ENCODE measurements at places on chromosomes 13 and 19.

GRCh38 chr13:108281901-108282300 is 12.4 kb downstream of the TNFSF13B start:
- DNase-seq = no peak

- no peak for DNase-seq
These were observed 6.1 kb downstream of the TPRX2 start for GRCh38 chr19:47865166-47865565.

- DNase-seq = no peak
These were observed 1778.7 kb upstream of the MIR17HG start for GRCh38 chr13:89568746-89569145.

- peak; percentile 77 for DNase-seq
These were observed 21.7 kb upstream of the LAMP1 start for GRCh38 chr13:113275387-113275786.

DNA sequence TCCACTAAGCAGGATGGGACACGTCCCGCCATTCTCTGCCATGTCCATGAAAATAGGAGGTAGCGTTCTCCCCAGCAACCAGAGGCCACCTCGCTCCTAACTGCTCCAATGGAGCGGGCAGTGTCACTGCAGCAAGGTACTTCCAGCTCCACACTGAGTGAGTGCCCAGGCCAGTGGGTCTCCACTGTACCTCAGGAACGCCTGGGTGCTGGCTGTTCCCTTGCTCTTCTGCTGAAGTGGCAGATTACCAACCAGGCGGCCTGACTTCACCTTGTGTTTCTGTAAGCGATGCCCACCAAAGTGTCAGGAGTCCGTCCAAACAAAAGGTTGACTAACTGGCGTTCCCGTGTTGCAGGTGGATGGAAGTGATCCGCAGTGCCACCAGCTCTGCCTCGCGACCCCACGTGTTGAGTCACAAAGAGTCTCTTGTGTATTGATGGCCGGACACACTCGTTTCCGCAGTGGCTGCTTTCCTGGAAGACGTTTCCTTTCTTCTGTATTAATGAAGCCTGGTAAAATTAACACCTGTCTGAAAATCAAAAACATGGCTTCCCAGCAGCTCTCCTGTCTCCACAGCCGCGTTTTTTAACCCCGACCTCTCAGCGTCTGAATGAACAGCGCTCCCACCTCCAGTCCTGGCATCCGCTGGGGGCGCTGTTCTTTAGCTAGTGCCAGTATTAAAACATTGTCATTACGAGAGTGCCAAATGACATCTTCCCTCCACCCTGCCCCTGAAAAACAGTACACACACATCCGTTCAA is 128.8 kb downstream of the STK24 start:
- DNase-seq = peak; percentile 31

- no peak for DNase-seq
These were observed 71.6 kb upstream of the TM9SF2 start for GRCh38 chr13:99429670-99430069.

GRCh38 chr13:76148926-76149325 is 512.8 kb downstream of the LMO7 start:
- DNase-seq = peak; percentile 72

DNA sequence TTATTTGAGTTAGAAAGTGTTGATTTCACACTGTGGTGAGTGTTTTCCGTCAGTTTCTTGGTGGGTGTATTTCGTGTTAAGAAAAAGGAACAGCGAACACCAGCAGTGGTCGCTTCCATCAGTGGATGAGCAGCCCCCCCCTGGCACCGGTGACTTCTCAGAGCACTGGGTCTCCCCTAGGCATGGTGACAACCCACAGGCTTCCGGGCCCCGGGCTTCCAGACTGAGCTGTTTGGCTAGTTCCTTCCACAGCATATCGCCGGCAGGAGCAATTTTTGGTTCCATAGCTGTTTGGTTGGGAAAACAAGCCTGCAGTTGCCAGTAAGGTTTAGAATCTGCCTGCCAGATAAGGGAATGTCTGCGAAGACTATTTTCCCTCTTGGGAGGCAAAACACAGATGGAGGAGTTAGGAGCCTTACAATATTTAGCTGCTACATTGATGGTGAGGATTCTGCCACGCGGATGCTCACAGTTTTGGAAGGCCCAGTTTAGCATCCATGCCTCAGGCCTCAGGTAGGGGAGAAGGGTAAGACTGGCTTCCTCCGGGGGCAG is 18.7 kb upstream of the ZNF536 start:
- no peak for DNase-seq

DNA sequence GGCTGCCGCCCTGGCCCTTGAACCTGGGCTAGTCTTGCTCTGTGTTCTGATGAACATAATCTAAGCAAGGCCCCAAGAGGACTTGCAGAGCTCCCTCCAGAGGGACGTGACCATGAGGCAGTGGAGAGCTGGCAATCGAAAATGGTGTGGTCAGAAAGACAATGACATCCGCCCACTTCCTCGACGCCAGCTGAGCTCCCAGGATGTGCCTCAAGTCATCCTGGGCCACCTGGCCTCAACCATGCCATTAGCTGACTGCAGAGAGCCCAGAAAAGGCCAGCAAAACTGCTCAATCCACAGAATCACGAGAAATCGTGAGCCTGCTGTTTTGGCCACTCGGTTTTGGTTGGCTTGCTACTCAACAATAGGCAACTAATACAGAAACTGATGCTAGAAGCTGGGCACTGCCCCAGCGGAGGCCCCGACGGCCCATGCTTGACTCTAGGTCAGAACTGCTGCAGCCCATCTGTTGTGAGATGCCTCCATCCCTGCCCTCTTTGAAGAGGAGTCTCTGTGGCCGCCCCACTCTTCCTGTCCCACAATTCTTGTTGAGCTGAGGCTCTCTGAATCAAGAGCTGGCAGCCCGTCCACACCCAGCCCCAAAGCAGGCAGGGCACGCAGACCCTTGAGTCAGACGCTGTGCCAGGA is 53.3 kb downstream of the STK24 start:
- no peak for DNase-seq

- DNase-seq = no peak
These were observed 146.7 kb downstream of the USP12 start for GRCh38 chr13:27024776-27025492.

- peak; percentile 84 for DNase-seq
These were observed 48.7 kb downstream of the LYL1 start for GRCh38 chr19:13053761-13054625.

GRCh38 chr19:11166281-11167142 is 10.9 kb upstream of the SPC24 start:
- peak; percentile 69 for DNase-seq

DNA sequence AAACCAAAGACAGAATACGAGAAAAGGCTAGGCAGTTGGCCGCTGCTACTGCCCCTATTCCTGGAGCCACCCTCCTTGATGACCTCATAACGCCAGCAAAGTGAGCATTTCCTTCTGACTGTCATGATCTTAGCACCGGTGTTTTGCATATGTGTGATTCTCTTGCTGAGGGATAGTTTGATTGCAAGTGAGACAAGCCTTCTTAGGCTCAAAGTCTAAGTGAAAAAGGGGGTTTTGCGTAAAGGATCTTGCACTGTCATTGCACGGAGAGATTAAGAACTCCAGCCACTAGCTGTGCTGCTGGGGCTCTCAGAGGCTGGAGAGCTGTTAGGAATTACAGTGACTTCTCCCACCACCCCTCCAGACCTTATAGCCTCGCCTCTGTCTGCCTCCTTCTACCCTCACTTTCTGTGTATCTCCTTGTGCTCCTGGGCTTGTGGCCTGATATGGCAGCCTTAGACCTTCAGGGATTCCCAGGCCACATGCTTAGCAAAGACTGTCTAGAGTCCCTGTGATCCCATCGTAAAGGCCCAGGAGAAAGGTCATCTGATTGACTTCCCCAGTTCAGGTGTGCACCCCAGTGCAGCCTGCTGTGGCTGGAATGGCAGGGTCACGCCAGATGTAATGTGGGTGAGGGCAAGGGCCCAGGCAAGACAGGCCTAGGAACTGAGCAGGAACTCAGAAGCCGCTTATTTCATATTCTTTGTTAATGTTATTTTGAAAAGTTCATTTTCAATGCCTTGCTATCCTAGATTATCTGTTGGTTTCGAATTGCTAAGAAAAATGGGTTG is 12.6 kb downstream of the GPATCH1 start:
- DNase-seq = no peak

GRCh38 chr19:3475449-3475848 is 4.9 kb downstream of the SMIM24 start:
- no peak for DNase-seq

- DNase-seq = no peak
These were observed 22.1 kb downstream of the MAST3 start for GRCh38 chr19:18119717-18120105.

DNA sequence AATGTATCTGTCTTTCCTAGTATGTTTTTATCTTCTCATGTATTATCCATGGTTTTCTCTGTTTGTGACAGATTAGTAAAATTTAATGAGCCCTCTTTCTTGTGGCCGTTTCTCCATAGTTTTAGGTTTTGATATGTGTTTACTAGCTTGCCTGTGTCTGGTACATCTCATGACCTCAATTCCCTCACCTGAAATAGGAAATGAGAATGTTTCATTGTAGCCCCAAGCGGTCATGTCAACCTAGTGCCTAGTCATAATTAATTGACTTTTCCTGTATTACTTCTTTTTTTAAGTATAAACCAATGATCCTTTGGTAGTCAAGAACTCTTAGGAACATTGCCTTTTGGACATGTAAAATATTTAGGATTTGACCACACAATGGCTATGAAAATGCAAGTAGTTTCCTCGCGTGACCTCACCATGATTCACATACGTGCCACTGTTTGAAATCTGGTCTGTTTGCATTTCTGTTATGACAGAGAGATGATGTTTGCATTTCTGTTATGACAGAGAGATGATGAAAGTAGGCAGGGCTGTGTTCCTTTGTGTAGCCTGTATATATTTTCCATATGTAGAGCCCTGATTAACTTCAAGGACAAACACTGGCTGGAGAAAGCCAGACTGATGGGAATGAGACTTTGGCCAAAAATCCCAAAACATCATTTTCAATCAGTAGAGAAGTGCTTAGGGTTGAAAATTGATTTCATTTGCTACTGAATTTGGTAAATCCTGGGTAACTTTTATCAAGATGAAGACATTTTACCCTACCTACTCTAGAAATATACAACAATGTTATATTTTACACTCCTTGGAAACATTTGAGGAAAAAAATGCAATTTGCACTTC is 104.8 kb downstream of the TNFRSF19 start:
- DNase-seq = peak; percentile 96

DNA sequence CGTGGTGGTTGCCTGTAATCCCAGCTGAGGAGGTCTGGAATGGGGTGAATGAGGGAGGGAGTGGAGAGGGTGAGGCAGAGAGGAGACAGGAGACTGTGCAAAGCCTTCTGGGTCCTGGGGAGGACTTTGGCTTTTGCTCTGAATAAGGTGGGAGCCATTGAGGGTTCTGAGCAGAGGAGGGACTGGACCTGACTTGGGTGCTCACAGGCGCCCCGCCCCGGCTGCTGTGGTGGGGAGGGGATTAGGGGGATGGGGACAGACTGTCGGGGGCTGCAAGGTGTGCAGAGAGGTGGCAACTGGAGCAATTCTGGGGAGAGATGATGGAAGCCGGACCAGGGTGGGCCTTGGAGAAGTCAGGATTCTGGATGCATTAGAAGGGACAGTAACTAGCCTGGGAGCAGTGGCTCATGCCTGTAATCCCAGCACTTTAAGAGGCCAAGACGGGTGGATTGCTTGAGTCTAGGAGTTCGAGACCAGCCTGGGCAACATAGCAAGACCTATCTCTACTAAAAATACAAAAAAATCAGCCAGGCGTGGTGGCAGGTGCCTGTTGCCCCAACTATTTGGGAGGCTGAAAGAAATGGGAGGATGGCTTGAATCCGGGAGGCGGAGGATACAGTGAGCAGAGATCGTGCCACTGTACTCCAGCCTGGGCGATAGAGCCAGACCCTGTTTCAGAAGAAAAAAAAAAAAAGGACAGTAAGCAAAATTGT is 16.1 kb upstream of the NANOS3 start:
- DNase-seq = no peak

GRCh38 chr13:48412881-48413351 is at the start of gene LPAR6:
Gene LPAR6, minus strand, starts transcription at chr13:48413113. Its CDS starts 690 bp downstream, at chr13:48412423.
- DNase-seq = peak; percentile 80

- DNase-seq = no peak
These were observed 898.9 kb upstream of the MIR17HG start for GRCh38 chr13:90448466-90449037.

DNA sequence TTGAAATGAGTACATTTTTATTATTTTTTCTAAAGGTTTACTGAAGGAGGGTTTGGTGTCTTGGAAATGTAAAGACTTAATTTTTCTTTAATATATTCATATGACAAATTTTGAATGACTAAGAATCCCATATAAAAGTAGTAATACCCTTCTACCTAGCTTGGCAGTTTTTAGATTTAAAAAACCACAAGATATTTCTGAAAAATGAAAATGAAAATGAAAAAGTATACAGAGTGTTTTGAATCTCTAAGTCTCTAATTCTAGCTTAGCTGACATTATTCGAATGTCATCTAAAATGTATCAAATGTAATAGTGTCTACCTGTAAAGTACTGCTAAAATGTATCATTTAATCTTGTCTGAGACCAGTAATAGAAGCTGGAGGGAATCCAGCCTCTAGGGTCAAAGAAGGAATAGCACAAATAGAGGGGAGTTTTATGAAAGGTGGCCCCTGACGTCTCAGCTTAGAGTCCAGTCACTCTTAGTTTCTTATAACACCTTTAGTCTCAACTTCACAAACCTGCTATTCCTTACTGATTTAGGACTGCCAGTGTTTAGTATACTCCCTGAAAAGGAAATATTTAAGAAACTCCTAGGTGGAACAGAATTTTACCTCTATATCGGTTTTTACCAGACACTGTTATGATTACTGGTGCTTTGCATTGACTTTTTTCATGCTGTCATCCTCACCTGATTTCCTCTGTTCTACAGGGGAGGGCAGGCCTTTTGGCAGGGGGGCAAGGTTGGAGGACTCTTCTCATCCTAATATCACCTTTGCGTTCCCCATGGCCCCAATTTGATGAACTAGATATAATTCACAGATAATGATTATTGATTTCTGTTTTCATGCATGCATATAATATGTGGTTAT is 16.2 kb upstream of the MIR17HG start:
- DNase-seq = no peak

DNA sequence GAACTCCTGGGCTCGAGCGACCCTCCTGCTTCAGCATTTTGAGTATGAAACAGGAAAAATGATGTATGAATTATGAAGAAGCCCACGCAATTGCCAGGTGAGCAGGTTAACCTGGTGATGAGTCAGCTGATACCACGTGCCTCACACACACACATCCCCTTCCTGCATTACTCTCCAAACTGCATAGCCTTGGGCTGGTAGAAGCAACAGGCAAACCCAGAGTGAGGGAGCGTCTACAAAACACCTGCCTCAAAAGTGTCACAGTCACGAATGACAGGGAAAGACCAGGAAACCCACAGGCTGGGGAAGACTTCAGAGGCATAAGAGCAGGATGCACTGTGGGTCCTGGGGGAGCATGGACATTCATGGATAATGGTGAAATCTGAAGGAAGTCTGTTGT is 192.8 kb upstream of the IRS2 start:
- DNase-seq = no peak

Data from fibroblast of mammary gland (primary cell).